Mammary epithelial cell (primary cell): ENCODE measurements at places on chromosomes 11 and 22. TPM values are rescaled to one million over a fixed set of nuclear protein-coding genes. Genes with fewer than 3 reads are reported as not detected.

DNA sequence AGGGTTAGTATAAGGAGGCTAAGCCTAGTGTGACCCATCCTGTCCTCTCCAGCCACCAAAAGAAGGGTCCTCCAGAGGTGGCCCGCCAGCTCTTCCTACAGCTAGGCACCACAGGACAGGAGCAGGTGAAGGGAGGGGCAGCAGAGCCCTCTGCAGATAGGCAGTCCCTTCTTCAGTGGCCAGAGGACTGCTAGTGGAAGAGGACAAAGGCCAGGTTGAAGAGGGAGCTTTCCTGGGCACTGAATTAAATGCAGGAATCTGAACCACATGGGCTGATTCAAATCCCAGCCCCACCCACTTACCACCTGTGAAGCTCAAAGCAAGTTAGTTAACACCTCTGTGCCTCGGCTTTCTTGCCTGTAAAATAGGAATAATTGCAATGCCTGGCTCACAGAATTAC lies 409.5 kb downstream of the NXPE2 start:
- DNase-seq, result no peak

GRCh38 chr11:72042064-72042745 lies 38.1 kb downstream of the NUMA1 start:
- DNase-seq, result no peak

- DNase-seq, result no peak
Measured at GRCh38 chr22:41917375-41917902, 2.6 kb upstream of the SHISA8 start.

GRCh38 chr11:61752117-61752924 lies at the start of gene MYRF:
Gene MYRF, plus strand, starts transcription at chr11:61752636. Its CDS starts 109 bp downstream, at chr11:61752745.
- no peak for DNase-seq

DNA sequence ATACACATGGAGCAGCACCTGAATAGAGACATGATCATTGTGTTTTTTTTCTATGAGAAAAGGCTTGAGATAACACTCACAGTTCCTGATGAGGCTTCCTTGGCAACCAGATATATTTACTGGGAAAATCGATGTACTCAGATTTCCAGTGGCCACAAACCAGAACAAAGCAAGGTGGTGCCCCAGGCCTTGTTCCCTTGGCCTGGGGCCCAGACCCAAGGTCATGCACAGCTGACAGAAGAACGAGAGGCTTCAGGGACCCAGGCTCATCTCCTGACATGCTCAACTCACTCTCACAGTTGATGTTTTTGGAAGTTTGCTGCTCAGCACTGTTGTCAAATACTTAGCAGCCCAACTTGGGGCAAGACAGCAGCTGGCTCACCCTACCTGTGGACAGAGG lies 281.8 kb downstream of the NTM start:
- DNase-seq, result no peak

- no peak for DNase-seq
Measured at GRCh38 chr11:5226732-5227310, at the start of gene HBB. Gene HBB, minus strand, starts transcription at chr11:5227071. Its CDS starts 50 bp downstream, at chr11:5227021.

DNA sequence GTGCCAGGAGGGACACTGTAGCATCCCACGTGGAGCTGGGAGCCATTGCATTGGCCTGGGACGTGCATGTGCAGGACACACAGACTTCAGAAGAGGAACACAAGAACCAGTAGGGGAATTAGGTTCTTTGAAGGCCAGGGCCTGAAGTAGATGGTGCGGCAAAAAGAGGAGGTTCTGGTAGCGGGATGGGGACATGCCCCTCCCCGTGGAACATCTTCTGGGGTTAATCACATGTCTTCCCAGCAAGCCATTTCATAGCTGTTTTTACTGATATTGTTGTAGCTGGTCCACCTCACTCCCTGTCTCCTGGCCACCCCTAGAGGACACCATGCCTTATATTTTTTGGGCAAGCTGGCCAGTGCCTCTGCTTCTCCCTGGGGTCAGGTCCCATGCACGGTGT lies 74.3 kb downstream of the SCN3B start:
- DNase-seq, result no peak

GRCh38 chr11:111986589-111986988 lies 38.6 kb upstream of the DLAT start:
- no peak for DNase-seq

DNA sequence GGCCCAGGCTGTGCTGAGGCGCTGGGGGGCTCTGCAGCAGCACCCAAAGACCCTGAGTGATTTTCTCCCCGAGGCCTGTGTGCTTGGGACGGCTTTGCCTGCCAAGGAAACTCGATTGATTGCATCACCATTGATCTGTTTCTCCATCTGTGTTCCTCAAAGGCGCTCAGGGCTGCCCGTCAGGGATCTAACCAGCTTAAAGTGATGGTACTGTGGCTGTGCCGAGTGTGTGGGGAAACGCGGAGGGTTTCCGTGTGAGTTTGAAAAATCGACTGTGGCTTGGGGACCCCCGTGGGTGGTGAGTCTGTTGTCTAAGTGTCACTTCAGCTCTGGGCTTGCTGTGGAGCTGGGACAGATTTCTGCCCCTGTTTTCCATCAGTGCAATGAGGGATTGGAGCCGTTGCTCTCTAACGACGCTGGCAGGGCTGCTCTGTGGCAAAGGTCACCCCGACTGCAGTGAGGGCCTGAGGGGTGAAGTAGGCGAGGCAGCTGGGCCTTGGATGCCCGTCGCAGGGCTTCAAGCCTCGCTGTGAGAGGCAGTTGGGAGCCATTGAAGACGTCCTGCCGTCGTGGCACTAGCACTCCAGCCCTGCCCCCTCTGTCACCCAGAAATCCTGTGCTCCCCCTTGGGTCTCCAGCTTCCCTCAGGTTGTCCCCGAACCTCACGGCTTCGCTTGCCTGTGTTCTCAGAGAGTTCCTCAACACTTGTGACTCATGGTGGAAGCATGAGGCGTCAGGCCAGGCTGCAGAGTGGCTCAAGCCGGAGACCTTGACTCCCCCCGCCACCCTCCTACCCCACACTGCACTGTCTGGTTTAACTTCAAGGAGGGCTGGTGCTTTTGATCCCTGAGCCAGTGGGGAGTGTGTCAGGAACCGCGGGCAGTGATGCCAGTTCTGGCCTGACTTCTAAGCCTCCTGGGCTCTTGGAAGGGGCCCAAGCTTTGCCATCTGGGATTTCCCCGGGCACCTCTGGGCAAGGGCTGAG lies 21.8 kb downstream of the CACNA1I start:
- DNase-seq, result peak; percentile 56

GUCY1A2 gene
- not detected in 2 replicates for total RNA-seq

P2RX3 gene
- total RNA-seq, result not detected in 2 replicates

AQP11 gene
- 0.67 TPM for total RNA-seq

TTC28 gene
- total RNA-seq, result 2.4 and 4.4 TPM in 2 replicates
